Right atrium auricular region (tissue), 2 donors: ENCODE measurements at places on chromosomes 16 and 17. TPM values are rescaled to one million over a fixed set of nuclear protein-coding genes. Genes with fewer than 3 reads are reported as not detected.

GRCh38 chr16:49281843-49282642 is 405 bp upstream of the CBLN1 start:
- peaks cover 43% of the 10 kb centered on the region for H3K27me3 ChIP-seq
- peak overlapping the region; percentile 32 for H3K4me3 ChIP-seq
- no peaks in the 10 kb centered on the region for H3K4me1 ChIP-seq
- H3K36me3 ChIP-seq, result no peaks in the 10 kb centered on the region
- DNase-seq, result no peak

GRCh38 chr17:4540224-4540651 is 14.9 kb downstream of the MYBBP1A start:
- no peaks in the 10 kb centered on the region for H3K4me1 ChIP-seq
- peak overlapping the region; percentile 43 for H3K27ac ChIP-seq
- no peak for DNase-seq
- peaks cover 71% of the 10 kb centered on the region for H3K36me3 ChIP-seq
- no peak overlapping the region for H3K4me3 ChIP-seq

The EVPLL gene
- not detected for total RNA-seq

The NUDT21 gene
- 43.7 TPM for total RNA-seq

- peaks cover 91% of the 10 kb centered on the region for H3K4me1 ChIP-seq
- DNase-seq, result no peak
- peak overlapping the region; percentile 66 for H3K27ac ChIP-seq
- no peak overlapping the region for H3K4me3 ChIP-seq
These were observed 8.2 kb downstream of the USP22 start for GRCh38 chr17:21034340-21035235.

The DPH1 gene
- 17.2 TPM for total RNA-seq

DNA sequence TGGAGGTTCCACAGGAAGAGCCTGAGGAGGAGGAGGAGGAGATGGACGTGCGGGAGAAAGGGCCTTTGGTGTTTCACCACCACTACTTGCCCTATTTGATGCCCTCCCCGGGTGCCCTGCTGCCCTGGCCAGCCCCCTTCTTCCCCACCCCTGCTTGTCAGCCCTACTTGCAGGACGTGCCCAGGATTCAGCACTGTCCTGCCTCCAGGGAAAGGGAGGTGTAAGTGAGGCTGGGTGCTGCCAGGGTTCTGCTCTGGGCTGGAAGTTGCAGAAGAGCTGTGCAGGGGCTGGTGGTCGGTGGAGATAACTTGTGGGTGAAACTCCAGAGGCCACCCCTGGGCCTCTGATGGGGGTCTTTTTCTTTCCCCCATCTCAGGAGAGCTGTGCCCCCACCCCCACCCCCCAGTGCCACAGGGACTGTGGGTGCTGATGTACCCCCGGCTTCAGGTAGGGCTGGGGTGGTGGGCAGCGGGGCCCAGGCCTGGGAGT is 3.0 kb downstream of the PRR29 start:
- H3K27me3 ChIP-seq, result no peaks in the 10 kb centered on the region
- peaks cover 41% of the 10 kb centered on the region for H3K4me1 ChIP-seq
- DNase-seq, result no peak
- peak overlapping the region; percentile 70 for H3K27ac ChIP-seq
- H3K36me3 ChIP-seq, result no peaks in the 10 kb centered on the region

- H3K27me3 ChIP-seq, result no peaks in the 10 kb centered on the region
- no peak overlapping the region for H3K4me3 ChIP-seq
- DNase-seq, result no peak
- no peak overlapping the region for H3K27ac ChIP-seq
- no peaks in the 10 kb centered on the region for H3K4me1 ChIP-seq
These were observed 5.5 kb upstream of the NCBP3 start for GRCh38 chr17:3851461-3852100.

- no peak for DNase-seq
- no peak overlapping the region for H3K4me3 ChIP-seq
- H3K27ac ChIP-seq, result no peak overlapping the region
- H3K4me1 ChIP-seq, result peaks cover 10% of the 10 kb centered on the region
- H3K36me3 ChIP-seq, result no peaks in the 10 kb centered on the region
These were observed 75.7 kb downstream of the TANC2 start for GRCh38 chr17:63041722-63042121.

The CORO7 gene
- 10.3 TPM for total RNA-seq

DNA sequence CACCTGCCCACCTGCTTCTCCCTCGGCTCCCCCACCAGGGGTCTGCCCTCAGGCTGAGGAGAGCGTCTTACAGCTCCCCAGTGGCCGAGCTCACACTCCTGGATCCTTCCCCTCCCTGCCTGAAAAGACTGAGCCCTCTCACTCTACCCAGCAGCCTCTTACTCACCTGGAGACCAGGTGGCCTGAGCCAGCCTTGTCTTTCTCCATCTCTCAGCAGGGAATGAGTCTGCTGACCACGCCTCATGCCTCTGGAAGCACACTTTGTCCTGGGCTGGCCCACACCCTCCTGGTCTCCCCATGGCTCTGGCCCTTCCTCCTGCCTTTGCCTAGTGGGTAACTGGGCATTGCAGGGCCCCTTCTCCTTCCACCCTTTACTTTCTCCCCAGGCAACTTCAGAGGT is 177.2 kb downstream of the ENGASE start:
- DNase-seq, result no peak
- H3K36me3 ChIP-seq, result no peaks in the 10 kb centered on the region
- H3K27me3 ChIP-seq, result no peaks in the 10 kb centered on the region
- no peak overlapping the region for H3K4me3 ChIP-seq
- H3K27ac ChIP-seq, result no peak overlapping the region

- DNase-seq, result no peak
- H3K4me1 ChIP-seq, result peaks cover 27% of the 10 kb centered on the region
- H3K27me3 ChIP-seq, result peaks cover 43% of the 10 kb centered on the region
- no peaks in the 10 kb centered on the region for H3K36me3 ChIP-seq
- H3K27ac ChIP-seq, result no peak overlapping the region
These were observed 9.7 kb downstream of the NEUROD2 start for GRCh38 chr17:39598047-39598481.

DNA sequence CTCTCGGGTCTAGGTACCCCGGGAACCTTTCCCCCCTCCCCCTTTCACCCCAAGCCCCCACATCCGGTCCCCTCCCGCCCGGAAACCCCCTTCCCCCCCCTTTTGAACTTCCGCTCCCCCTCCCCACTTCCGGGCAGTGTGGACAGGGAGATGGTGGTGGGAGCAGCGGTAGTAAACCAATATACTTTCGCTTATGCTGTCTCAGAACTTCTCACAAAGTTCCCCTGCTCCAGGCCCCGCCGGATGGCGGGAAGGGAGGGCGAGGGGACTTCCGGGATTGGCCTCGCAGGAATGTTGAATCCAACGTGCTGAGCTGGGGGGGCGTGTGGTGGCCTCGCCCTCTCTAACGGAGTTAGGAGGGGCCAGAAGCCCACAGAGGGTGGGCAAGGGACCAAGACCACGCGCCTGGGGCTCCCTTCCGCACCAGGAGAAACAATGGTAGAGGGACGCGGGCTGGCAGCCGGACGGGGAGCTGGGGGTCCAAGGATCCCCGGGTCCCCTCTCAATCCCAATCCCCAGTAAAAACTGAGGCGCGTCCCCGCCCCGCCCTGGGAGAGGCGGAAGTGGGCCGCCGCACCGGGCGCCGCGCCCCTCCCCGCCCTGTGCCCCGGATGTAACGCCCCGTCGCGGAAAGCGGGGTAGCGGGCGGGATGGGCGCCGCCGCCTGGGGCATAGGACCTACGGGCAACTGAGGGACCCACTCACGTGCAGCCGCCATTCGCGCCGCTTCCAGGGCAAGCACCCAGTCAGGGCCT is 742 bp downstream of the PFN1 start:
- DNase-seq, result no peak
- peak overlapping the region; percentile 100 for H3K27ac ChIP-seq
